ENCODE measurements at places on chromosomes 5 and 9. TPM values are rescaled to one million over a fixed set of nuclear protein-coding genes. Genes with fewer than 3 reads are reported as not detected.

DNA sequence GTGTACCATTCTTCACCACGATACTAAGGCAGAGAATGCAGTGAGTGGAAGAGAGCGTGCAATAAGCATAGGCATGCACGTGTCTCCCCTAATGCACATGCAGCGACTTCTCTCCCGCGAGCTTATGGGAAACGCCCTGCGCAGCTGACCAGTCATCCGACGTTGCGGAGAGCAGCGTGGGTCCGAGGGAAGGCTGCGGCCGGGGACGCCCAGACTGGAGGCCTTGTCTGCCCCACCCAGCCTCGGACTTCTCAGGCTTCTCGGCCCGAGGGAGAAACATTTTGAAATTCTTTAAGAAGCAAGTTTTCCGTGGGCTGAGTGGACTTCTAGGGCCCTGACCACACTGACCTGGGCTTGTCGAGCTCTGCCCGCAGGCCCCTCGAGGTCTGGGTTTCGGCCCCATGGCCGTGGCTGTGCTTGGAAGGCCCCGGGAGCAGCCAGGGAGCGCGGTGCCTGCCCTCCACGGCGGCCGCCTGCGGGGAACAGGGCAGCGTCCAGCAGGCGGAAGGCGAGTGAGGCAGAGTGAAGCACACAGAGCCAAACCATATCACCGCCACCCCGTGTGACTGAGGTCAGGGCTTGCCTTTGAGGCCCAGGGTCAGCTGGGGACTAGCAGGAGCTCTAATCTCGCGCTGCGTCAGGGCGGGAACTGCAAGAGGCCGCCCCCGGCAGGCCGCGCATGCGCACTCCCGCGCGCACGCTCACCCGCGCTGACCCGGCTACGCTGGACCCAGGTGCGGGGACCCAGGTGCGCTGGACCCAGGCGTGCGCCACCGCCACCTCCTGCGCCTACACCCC is 60.0 kb upstream of the IRX1 start:
- DNase-seq: no peak

GRCh38 chr5:111735583-111736270 is 21.3 kb downstream of the NREP start:
- no peak for DNase-seq

Gene ERGIC1
- 140 TPM for total RNA-seq

Gene OGN
- total RNA-seq: 18.1 TPM

GRCh38 chr9:126694206-126695081 is 80.7 kb downstream of the LMX1B start:
- DNase-seq: no peak

- no peak for DNase-seq
Observed at GRCh38 chr5:137092831-137093230, 406.3 kb downstream of the SPOCK1 start.

Gene PRDM9
- total RNA-seq: not detected

DNA sequence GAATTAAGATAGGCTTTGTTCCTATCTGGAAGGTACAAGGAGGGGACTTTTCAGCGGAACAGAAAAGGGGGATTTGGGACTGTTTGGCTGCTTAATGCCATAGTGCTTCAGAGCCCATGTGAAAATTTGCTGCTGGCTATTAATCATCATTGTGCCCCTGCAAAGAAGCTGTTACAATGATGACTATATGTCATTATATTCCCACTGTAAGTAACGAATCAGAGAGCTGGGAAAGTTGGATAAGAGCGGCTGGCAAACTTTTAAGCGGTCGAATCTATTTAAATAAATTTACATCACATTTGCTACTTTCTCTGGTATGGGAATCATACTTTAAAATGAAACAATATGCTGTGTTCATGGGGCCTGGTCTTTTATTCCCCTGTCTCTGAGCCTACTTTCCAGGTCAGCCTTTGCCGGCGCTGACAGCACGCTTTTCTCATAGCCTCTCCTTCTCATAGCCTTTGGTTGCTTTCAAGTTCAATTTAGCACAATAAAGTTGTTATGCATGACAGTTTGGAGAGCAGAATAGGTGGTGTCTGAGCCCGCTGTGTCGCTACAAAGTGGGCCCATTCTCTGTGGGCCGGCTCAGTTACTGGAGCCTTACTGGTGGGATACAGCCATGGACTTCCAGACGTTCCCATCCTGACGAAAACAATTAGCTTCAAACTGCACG is 271.2 kb upstream of the TMEM161B start:
- no peak for DNase-seq

Gene SPATA9
- total RNA-seq: 1.4 TPM

Gene ZNF608
- 29.6 TPM for total RNA-seq

GRCh38 chr9:131734165-131734610 is 5.7 kb downstream of the RAPGEF1 start:
- no peak for DNase-seq

- no peak for DNase-seq
Observed at GRCh38 chr5:177988989-177989625, 6.9 kb downstream of the PROP1 start.

Gene F2RL1
- 16.8 TPM for total RNA-seq

DNA sequence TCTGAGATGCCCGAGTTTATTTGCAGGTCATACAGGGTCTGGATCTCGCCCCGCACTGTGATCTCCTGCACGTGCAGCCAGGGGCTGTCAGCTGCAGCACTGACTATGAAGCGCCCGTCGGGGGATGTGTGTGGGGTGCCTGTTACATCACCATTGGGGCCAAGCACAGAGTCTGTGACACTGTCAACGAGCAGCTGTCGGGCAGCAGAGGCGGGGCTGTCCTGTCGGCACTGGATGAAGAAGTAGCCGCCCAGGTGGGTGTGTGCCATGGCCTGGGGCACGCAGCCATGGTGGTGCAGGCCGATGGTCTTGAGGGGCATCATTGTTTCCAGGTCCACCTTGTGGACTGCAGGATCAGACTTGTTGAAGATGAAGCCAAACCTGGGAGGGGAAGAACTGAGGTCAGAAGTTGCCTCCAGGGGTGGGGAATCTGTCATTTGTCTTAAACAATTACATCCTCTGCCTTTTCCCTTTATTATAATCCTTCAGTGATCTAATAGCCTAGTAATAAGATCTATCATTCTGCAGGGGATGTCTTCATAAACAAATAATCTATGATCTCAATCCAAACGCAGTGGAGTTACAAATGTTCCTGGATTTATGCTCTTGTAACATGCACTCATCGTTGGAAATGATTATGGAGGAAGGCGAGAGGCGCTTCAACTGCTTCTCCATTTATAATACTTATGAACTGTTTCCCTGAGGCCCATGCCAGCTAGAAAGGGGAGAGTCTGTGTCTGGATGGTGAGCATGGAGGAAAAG is 147.8 kb downstream of the HSPA4 start:
- no peak for DNase-seq

DNA sequence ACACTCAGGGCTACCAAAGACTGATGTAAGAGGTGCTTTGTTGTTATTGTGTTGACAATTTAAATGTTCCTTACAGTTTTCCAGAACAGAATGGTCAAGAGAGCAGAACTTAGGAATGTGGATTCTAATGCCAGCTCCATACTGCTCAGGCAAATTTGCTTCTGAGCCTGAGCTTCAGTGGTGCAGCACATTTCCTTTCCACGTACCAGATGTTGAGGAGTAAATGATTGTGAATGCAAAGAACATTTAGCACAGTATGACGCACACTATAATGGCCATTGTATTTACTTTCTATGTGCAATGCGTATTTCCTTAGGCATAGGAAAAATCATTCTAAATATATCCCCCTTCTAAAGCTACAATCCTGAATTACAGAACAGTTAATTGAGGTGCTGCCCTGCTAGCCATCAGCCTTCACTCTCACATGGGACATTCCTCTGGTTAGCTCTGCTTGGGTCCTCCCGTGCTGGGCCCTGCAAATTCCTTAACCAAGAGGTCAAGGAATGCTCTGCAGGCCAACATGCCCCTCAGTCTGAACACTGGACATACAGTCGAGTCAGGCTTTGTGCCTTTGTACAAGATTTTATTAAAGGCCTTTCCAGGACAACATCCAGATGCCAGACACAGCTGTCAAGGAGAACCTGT is 21.1 kb upstream of the TMEM174 start:
- no peak for DNase-seq

GRCh38 chr5:127409921-127410675 is 107.3 kb upstream of the PRRC1 start:
- no peak for DNase-seq

GRCh38 chr5:159459951-159460538 is 129.8 kb upstream of the IL12B start:
- no peak for DNase-seq

GRCh38 chr5:140181002-140181483 is 6.1 kb downstream of the CYSTM1 start:
- no peak for DNase-seq

DNA sequence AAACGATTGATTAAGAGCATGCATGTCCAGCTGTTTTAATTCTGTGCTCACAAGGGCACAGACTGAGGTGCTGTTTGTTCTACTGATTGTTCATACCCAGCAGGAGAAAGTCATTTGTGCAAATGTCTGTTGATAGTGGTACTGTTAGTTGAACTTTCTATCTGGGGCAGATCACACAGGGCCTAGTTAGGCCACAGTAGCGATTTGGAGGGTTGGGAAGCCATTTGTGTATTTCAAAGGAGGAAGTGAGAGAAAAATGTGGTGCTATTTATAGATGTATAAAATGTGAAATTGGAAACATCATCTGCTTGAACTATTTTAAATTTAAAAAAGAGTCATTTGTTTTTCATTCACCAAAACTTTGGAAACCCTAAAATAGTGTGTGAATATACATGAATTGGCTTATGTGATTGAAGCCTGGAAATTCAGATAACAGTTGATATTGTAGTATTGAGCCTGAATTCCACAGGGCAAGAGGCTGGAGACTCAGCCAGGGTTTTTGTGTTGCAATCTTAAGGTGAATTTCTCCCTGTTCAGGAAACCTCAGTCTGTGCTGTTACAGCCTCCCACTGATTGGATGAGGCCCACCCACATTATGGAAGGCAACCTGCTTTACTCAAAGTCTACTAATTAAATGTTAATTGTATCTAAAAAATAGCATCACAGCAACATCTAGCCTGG is 162.0 kb upstream of the CDKN2B start:
- no peak for DNase-seq

DNA sequence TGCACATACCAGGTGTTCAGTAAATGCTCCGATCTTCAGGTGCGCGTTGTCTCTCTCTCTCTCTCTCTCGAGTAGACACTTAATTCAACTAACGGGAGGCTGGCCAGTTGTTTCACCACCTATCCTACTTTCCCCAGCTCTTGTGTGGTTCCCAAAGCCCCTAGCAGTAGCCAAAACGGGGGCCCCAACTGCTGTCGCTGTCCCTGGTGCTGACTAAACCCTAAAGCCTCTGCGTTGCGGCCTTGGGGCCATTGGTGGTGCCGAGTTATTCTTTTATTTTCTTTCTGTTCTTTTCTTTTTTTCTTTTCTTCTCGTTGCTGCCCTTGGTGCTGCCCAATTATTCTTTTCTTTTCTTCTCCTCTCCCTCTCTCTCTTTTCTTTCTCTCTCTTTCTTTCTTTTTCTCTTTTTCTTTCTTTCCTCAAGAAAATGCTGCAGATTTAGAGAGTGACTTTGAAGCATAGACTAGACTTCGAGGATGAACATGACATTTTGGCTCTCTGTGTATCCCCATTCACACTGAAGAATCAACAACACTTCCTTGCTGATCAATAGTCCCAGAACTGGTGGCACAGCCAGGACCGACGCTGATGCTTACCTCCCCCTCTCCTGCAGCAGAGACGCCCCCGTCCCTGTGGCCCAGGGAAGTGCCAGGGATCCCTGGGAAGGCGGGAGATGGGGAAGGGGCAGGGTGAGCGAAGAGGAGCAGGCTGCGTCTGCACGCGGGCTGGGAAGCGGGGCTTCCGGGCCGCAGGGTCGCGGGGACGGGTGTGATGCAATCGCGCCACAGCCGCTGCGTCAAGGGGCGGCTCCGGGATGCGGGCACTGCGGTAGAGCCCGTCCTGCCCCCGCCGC is at the start of gene FBLL1:
TSS of gene FBLL1 (plus strand) at position 785 of the 853 bp plus-strand sequence. CDS start 200 bp downstream, outside the sequence.
- DNase-seq: no peak

GRCh38 chr9:36037549-36038122 is 923 bp downstream of the RECK start:
- no peak for DNase-seq

GRCh38 chr5:93583768-93584595 is 960 bp downstream of the NR2F1 start:
- no peak for DNase-seq

- DNase-seq: no peak
Observed at GRCh38 chr5:42970636-42971559, 69.2 kb downstream of the ANXA2R start.

DNA sequence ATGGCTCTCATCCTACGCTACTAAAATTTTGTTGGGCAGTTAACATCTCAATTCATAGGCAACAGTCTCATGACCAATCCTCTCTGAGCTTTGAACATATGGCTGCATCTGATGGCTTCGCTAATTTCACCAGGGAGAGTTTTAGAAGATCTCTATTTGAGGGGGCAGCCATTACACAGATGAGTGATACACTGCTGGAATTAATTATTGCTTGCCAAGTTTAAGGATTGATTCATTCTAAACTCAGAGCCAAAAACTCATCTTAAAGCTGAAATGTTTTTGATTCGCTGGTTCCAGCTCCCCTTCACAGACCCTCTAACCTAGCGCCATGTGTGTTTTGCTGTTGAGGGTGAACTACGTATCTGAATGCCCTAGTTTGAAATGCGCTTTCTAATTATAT is 519.9 kb upstream of the WWC1 start:
- no peak for DNase-seq

DNA sequence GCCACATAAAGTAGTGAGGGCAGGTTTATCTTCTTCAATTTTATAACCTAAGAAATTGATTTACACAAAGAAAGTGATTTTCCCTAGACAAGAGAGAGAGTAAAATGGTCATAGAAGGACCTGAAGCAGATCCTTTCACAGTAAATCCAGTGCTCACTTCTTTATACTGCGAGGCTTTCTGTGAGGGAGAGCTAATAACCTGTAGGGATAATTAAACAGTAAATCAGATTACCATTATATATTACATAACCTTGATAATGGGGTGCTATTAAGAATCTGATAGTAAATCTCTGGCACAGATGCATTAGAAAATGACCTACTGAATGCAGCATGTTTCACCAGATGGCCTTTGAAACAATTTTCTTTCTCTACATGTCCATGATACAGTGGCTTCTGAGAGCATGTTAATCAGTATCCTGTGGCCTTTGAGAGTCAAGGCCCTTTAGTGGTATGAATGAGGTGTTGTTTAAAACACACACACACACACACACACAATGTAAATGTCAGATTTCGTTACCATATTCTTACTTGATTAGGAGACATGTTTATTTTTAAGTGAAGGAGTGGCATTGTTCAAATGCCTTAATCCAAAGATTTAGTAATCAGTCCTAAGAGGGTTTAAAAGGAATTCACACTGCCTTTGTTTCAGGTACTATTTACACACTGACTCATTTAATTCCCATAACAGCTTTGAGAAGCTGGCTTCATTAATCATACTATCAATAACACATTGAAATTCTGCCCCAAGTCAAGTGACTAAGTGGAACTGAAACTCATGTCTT is 124.7 kb downstream of the ALDH1A1 start:
- no peak for DNase-seq

DNA sequence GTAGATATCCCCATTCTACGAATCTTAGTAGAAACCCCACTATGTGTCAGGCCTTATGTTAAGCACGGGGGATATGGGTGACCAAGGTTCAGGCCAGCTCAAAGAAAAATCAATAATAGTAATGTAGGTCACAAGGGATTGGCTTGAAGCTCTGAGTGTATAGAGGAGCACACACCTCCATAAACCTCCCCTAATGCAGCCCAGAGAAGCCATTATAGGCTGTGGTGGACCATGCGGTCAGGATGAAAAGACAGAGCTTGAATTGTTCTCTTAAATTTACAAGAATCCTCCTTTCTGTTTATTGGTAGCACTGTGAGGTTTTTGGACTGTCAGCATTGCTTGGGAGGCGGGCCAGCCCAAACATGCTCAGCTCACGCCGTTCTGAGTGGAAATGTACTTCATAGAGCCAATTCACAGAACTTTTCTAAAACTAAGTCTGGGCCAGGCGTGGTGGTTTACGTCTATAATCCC is 9.1 kb downstream of the PDE6A start:
- DNase-seq: no peak

GRCh38 chr5:16625096-16625495 is 8.3 kb upstream of the RETREG1 start:
- DNase-seq: no peak

Measured in ureter (tissue), 1 donor.